Myocyte (in vitro differentiated cells): ENCODE measurements at places on chromosomes 13 and 19. TPM values are rescaled to one million over a fixed set of nuclear protein-coding genes. Genes with fewer than 3 reads are reported as not detected.

The MZF1 gene
- total RNA-seq, result 20.4 and 22.3 TPM in 2 replicates

The SIGLEC5 gene
- not detected in 2 replicates for total RNA-seq

The DNASE2 gene
- total RNA-seq, result 21.3 and 22.3 TPM in 2 replicates

DNA sequence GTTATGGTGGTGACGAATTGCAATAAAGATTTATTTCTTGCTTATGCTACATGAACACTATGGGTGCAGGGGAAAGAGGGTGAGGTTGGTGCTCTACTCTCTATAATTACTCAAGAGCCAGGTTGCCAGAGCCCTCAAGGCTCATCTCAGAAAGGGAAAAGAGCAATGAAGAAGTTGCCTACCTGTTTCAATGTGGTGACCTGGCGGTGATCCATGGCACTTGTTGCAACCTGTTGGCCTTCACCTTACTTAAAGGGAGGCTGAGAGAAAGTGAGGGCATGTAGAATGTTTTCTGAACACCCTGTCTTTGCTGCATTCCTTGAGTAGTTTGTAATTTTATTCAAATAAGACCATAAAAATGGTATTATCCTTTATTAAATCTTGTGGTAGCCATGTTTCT, 394.4 kb downstream of the GPC6 start:
- no peak for DNase-seq

DNA sequence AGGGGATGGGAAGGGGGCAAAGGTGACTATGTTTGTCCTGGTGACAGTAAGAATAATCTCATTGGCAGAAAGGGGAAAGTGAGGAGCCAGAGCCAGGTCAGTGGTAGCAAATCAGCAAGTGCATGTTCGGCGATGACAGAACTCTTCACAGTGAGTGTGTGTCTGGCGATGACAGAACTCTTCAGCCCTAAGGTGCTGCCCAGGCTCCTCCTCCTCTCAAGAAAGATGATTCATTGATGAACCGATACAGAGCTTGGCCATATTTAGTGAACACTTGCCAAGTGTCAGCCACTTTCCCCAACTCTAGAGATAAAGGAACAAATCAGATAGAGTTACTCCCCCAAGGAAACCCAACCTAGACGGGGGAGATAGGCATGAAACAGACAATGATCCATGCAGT, 199.3 kb upstream of the UBL3 start:
- no peak for DNase-seq

DNA sequence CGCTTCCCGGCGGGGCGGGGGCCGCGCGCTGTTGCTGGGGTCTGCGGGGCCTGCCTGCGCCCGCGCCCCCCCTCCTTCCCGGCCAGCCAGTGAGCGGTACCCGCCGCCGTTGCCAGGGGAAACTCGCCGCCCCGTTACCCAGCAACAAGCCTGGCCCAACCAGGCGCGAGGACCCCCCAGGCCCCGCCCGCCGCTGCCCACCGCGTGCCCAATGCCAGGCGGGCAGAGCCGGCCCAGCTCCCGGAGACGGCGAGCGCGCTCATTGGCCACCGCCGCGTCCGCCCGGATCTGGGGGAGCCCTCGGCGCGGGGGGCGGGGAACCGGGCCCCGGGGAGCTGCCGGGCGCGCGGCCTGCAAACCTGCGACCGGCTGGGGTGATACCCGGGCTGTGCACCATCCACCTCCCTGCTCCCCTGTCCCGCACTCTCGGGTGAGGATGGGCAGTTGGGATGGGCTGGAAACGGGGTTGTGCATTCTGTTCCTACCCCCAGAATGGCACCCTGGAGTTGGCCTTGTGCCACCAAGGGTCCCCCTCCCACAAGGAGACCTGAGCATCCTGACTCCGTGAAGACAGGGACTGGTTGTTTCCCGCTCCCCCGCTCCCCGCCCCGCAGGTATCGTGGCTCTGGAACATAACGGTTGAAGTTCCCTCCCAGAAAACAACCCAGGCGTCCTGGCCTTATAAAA, 8.8 kb upstream of the BBC3 start:
- DNase-seq, result peak; percentile 80

- peak; percentile 61 for DNase-seq
These were observed 51.5 kb downstream of the RASA3 start for GRCh38 chr13:114080739-114081561.
